ENCODE measurements at places on chromosomes 7 and 10. TPM values are rescaled to one million over a fixed set of nuclear protein-coding genes. Genes with fewer than 3 reads are reported as not detected.

- no peak for DNase-seq
These were observed 71.7 kb downstream of the SH3PXD2A start for GRCh38 chr10:103783681-103784080.

GRCh38 chr7:126606331-126606730 is 646.4 kb downstream of the GRM8 start:
- no peak for DNase-seq

DNA sequence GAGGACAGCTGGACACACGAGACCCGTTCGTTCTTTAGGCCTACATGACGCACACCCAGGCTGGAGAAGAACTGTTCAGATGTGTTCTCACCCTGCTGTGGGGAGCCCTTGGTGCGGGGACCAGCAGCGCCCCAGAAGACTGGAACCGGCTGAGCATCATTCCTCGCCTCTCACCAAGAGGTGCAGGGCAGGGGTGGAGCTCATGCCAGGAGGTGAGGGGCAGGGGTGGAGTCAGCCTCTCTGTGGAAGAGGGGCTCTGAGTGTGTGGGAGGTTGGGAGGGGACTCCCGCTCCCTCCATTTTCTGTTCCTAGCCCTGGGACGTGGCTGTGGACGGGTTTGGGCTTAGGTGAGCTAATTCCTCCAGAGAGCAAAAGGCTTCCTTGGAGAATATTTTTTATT is 66.0 kb upstream of the SHH start:
- no peak for DNase-seq

The OR9A2 gene
- not detected for total RNA-seq

- no peak for DNase-seq
These were observed 43.1 kb upstream of the ADRB1 start for GRCh38 chr10:114000457-114001010.

- no peak for DNase-seq
These were observed 94.7 kb downstream of the GALNT11 start for GRCh38 chr7:152120210-152120609.

The COL28A1 gene
- total RNA-seq = 0.60 TPM

DNA sequence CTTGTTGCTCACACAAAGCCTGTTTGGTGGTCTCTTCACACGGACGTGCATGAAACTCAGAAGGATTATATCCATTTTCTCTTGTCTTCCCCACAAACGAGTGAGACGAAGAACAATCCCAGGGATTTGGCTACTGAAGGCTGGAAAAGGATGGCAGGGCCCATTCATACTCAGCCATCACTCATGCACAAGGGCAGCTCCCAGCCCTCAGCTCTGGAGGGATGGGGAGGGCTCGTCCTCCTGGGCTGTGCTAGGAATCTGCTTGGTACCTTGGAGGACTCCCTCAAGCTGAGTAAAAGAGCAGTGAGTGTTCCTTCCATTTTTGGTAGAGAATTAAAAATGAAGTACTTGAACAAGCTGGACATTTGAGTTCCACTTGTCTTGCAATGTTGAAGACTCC is 33.2 kb upstream of the RAB18 start:
- peak; percentile 40 for DNase-seq

Data from neural progenitor cell (in vitro differentiated cells).